ENCODE measurements at places on chromosomes 2 and 18. TPM values are rescaled to one million over a fixed set of nuclear protein-coding genes. Genes with fewer than 3 reads are reported as not detected.

B3GNT7 gene
- total RNA-seq, result 0.44 TPM

HOXD8 gene
- total RNA-seq, result 14.2 TPM

CIDEA gene
- total RNA-seq, result 3.5 TPM

WNT6 gene
- total RNA-seq, result not detected

SP140 gene
- total RNA-seq, result 0.10 TPM

REG3G gene
- total RNA-seq, result not detected

- DNase-seq, result no peak
Measured at GRCh38 chr2:149991576-149991975, 404.0 kb upstream of the MMADHC start.

GRCh38 chr2:73107211-73107926 is 5.4 kb downstream of the RAB11FIP5 start:
- DNase-seq, result no peak

DNA sequence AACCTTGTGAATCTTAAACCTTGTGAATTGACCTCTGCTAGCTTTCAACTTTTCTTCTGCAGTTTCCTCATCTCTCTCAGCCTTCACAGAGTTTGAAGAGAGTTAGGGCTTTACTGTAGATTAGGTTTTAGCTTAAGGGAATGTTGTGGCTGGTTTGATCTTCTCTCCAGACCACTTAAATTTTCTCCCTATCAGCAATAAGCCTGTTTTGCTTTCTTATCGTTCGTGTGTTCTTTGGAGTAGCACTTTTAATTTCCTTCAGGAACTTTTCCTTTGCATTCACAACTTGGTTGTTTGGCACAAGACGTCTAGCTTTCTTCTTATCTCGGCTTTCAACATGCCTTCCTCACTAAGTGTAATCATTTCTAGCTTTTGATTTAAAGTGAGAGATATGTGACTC is 2.8 kb upstream of the CDCA7 start:
- no peak for DNase-seq

DNA sequence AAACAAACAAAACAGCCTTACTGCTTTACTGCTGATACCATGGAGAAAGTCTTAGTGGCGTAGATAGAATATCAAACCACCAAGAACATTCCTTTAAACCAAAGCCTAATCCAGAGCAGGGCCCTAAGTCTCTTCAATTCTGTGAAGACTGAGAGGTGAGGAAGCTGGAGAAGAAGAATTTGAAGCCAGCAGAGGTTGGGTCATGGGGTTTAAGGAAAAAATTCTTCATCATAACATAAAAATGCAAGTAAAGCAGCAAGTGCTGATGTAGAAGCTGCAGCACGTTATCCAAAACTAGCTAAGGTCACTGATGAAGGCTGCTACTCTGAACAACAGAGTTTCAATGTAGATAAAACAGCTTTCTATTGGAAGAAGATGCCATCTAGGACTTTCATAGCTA is 77.1 kb downstream of the MTA3 start:
- no peak for DNase-seq

DNA sequence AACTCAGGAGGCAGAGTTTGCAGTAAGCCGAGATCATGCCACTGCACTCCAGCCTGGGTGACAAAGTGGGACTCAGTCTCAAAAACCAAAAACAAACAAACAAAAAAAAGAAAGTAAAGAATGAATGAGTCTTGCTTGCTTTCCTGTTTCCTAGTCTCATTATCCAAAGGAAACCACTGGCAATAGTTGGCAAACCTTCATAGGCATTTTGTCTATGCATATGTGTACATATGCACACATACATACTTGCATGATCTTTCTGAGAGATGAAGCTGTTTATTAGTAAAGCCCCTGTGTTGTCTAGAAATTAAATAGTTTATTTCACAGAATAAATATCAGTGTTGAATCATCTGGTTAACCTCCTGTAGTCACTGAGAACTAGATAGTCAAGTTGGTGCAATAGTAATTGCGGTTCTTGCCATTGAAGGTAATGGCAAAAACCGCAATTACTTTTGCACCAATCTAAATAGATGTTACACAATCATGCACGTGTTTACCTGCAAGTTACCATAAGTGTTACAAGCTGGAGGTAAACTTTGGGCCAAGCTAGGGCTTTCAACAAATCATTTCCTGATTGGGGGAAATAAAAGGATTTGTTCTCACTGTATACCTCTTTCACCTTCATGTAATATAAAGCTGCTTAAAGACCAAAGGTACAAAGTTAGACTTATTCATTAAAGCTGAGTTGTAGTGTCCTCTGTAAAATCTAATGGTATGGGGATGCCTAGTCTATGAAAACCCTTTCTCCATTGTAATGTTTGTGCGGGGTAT is 24.7 kb downstream of the SLC20A1 start:
- DNase-seq, result no peak

GRCh38 chr2:84713441-84713840 is 167.4 kb downstream of the TRABD2A start:
- no peak for DNase-seq

DNA sequence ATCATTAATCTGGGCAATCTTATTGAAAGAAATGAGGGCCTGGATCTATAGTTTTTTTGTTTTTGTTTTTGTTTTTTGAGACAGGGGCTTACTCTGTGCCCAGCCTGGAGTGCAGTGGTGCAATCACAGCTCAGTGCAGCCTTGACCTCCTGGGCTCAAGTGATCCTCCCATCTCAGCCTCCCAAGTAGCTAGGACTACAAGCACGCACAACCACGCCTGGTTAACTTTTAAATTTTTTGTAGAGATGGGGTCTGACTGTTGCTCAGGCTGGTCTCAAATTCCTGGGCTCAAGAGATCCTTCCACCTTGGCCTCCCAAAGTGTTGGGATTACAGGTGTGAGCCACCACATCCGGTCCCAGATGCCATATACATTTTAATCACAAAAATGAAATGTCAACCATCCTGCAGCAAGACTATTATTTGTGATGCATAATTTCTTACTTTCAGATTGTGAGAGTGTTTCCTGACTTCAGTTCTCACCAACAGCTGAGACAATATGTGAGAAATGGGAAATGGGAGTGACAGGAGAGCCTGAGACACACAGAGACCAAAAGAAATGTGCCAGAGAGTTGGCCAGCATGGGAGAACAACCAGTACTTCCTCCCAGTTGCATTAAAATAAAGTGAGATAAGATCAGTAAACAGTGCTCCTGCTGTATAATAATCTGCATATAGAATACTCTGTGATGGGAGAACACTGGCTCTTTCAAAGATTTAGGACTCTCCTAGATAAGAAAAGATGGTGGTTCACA is 87.6 kb downstream of the METTL8 start:
- DNase-seq, result peak; percentile 72

GRCh38 chr2:184769686-184770085 is 171.4 kb downstream of the ZNF804A start:
- DNase-seq, result no peak

GRCh38 chr18:22210311-22210754 is 40.9 kb downstream of the GATA6 start:
- DNase-seq, result no peak

- no peak for DNase-seq
Measured at GRCh38 chr2:65388051-65388531, 44.3 kb downstream of the SPRED2 start.

DNA sequence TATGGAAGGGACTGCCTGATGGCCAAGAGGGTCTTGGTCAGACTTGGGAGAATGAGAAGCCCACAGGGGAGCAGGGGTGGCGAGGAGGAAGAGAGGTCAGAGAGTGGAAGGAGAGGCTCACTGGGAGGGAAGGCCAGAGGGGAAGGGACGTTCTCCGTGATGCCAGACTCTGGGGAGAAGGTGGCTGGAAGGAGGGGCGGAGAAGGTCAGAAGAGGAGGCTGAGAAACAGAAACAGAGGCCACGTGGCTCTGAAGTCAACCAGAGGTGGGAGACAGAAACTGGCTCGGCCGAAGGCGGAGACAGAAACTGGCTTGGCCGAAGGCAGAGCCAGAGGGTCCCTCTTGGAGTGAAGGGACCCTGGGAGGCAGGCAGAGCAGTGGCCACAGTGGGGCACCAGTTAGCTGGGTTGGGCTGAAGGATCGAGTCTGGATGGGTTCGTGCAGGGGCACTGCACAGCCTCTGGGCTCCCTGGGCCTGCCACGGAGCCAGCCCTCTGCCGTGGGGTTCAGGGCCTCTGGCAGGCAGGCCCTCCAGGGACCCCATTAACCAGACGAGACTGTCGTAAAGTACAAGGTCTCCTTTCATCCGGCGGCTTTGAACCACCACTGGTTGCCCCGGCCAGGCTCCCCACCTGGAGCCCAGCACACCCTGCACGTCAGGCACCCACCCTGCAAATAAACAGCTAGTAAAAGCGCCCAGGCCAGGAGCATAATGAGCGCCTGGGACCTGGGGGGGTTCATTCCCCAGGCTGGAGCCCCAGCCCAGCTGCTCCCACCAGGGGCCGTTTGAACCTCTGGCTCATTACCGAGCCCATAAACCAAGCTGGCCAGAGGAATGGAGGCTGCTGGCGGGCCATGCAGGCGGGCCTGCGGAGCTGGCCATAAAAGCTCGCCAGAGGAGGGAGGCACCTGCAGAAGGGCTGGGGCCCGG is 218.8 kb downstream of the DYSF start:
- no peak for DNase-seq

Measured in glomerular endothelial cell (primary cell).